Mesangial cell (primary cell): ENCODE measurements at places on chromosomes 12 and 14. TPM values are rescaled to one million over a fixed set of nuclear protein-coding genes. Genes with fewer than 3 reads are reported as not detected.

The HOXC11 gene
- total RNA-seq: 1.3 and 1.8 TPM in 2 replicates

The SARNP gene
- total RNA-seq: 36.6 and 49.7 TPM in 2 replicates

The ORAI1 gene
- total RNA-seq: 18.1 and 23.6 TPM in 2 replicates

The TBC1D30 gene
- total RNA-seq: 0.65 and 0.89 TPM in 2 replicates

The C14orf132 gene
- total RNA-seq: 2.1 and 5.7 TPM in 2 replicates
